ENCODE measurements at places on chromosomes 11 and 22.
A peak's percentile ranks its signal among the peaks of the same experiment; 100 is the strongest.

DNA sequence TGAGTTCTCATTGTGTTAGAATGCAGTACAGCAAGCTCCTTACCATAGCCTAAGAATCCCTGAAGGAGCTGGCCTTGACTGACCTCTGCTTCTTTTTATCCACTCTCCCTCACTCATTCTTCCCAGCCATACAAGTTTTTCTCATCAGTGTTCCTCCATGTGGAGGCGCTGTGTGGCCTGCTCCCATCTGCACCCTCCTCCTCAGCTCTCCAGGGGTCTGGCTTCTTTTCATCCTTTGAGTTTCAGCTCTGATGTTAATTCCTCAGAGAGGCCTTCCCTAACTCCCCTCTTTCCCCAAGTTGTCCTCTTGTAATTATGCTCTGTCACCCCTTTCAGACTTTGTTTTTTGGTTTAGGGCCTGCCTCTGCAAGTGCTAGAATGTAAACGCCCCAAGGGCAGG, 144.8 kb downstream of the WNT7B start:
- no peak for DNase-seq

DNA sequence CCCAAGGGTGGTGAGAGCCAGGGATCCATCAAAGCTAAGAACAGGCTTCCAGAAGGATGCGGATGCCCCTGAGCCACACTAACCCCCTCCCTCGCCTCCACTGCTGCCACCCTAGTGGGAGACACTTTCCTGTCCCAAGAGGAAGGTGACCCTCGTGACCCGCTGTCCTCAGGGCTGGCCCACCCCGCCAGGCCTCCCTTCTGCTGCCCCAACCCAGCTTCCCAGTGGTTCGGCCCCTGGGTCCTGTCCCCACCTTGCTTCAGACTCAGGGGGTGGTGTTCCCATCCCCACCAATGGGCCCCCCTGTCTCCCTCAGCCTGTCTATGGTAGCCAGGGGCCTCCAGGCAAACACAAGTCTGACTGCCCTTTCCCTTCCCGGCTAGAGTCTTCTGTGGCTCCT, 6.5 kb upstream of the PICK1 start:
- no peak for DNase-seq

DNA sequence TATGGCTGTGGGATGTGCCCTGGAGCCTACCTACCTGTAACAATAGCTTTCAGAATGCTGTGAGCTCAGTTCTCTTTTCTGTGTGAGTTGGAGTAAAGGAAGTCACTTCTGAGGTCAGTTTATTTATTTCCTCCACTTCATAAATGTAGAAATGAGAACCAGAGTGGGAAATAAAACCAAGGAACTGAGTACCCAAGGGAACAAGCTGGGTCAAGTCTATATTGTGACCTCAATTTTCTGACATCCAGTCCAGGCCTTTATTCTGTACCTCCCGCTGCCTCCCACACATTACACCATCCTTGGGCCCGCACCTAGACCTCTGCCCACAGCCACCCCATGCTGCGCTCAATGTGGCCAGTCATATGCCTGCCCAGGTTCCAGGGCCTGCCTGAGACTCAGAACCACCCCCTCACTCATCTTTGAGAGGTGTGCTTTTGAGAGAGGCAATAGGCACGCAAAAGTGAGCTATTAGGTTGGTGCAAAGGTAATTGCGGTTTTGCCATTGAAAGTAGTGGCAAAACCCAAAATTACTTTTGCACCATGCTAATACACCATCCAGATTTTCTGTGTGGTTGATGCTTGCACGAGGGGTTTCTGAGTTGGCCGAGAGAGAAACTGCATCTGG, 9.8 kb downstream of the MS4A6E start:
- no peak for DNase-seq

GRCh38 chr11:16191868-16192240, 164.5 kb downstream of the SOX6 start:
- no peak for DNase-seq

DNA sequence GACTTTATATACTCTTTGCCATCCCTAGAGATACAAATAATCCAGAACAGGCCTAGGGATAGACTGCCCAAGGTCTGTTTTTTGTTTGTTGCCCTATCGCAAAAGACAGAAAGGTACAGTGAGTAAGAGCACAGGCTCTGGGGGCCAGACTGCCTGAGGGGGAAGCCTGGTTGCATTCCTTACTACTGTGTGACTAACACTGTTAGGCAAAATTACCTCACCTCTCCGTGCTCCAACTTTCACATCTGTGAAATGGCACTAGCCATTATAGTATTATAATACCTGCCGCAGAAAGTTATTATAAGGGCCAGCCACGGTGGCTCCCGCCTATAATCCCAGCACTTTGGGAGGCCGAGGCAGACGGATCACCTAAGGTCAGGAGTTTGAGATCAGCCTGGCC, 14.5 kb downstream of the SLC35F2 start:
- DNase-seq = no peak

DNA sequence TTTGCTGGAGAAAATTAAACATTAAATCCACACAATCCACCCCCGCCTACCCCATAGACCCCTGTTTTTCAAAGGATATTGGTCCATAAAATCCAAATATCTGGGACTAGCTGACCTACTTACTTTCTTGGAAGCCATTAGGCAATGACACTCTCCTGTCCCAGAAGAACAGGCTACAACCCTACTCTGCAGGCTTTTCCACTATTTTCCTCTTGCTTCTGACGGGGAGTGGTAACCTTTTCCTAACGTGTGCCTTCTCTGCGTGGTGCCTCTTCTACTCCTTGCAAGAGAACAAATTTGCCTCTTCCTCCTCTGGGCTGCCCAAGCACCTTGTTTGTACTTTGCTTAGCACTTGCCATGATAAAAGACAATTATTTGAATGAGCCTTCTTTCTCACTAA, 51.6 kb downstream of the UBASH3B start:
- DNase-seq = no peak

GRCh38 chr11:19935507-19935906, 222.9 kb downstream of the NAV2 start:
- DNase-seq = no peak

- peak; percentile 29 for DNase-seq
Measured at GRCh38 chr11:65113361-65113756, 1.7 kb downstream of the TM7SF2 start.

GRCh38 chr11:101880222-101880621, 34.6 kb upstream of the CEP126 start:
- DNase-seq = no peak

DNA sequence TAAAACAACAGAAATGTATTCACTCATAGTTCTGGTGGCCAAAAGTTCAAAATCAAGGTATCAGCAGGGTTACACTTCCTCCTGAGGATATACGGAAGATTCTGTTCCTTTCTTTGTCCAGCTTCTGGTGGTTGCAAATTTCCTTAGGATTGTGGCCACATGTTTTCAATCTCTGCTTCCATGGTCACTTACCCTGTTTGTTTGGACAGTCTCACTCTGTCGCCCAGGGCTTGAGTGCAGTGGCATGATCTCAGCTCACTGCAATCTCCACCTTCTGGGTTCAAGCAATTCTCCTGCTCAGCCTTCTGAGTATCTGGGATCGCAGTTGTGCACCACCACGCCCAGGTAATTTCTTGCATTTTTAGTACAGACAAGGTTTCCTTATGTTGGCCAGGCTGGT, 534.3 kb downstream of the KCNA4 start:
- DNase-seq = no peak

GRCh38 chr11:5258543-5259262, 4.1 kb upstream of the HBG2 start:
- no peak for DNase-seq

GRCh38 chr11:64553554-64554201, 37.3 kb upstream of the SLC22A12 start:
- peak; percentile 70 for DNase-seq

DNA sequence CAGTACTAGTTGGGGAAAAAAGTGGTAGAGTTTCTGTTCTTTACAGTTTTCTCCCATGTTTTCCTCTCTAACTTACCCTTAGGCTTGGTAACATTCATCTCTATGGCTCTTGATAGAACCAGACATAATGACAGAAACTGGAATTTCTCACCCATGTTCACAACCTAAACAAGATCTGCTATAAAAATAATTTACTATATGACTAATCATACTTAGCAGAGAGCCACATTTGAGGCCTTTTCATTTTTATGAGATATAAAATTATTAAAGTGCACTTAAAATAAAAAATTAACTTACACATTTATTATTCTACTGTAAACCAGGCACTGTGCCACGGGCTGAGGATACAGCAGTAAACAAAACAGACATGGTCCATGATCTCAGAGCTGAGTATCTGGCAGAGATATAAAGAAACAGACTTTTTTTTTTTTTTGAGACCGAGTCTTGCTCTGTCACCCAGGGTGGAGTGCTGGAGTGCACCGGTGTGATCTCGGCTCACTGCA, 98.1 kb downstream of the GAB2 start:
- peak; percentile 83 for DNase-seq

DNA sequence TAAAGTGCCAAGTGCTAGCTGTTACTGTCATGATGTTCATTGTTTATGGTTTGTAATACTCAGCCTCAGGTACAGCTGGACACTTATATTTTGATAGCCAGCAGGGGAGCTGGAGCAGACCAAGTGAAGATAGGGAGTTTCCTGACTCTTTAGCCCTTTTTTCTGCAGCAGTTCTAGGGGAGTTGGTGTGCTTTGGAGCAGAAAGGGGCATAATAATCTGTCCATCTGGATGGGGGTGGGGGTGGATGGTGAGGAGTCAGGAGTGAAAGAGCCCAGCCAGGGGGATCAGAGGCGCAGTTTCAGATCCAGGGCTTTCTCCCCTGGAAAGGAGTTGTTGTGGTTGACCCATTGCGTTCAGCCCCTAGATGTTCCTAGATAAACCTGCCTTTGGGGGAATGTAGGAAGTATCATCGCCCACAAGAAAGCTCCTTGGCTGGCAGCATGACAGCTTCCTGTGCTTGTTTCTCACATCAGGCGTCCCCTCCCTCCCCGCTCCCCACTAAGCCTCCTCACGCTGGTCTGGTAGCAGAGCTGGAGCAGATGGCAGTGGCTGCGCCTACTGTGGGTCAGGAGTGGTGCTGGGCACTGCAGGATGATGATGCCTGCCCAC, 41.9 kb downstream of the MED15 start:
- no peak for DNase-seq

GRCh38 chr22:38766076-38766777, 10.4 kb upstream of the SUN2 start:
- DNase-seq = no peak

GRCh38 chr11:132123449-132123848, 753.0 kb downstream of the NTM start:
- DNase-seq = no peak

DNA sequence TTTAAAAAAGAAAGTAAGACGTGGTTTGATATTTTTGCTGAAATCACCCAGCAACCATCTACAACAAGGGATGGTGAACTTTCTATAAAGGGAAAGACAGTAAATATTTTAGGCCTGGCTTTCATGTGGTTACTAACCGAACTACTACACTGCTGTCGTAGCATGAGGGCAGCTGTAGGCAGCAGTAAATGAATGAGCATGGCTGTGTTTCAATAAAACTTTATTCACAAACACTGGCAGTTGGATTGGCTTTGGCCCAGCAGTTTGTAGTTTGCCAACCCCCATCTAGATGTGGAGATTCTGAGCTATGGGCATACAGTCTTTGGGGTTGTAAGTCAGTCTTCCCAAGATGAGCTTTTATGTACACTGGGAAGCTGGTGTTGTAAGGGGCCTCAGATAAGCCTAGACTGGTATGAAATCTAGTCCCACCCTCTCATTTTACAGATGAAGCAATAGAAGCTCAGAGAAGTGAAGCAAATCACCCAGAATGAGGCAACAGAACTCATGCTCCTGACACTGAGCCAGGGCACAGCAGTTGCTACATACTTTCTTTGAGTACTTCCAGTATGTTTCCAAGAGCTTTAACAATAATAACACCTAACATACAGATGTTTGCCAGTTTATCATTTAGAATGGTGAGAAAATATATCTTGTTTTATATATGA, 204.4 kb downstream of the ADAMTS15 start:
- DNase-seq = peak; percentile 95

GRCh38 chr11:337711-338110, 17.1 kb upstream of the IFITM3 start:
- DNase-seq = no peak

GRCh38 chr11:59698506-59698905, 15.1 kb downstream of the OR10V1 start:
- no peak for DNase-seq

GRCh38 chr11:33387996-33388395, 130.8 kb downstream of the HIPK3 start:
- no peak for DNase-seq

Measured in lung (tissue), 17 donors.